ENCODE measurements at places on chromosomes 16 and 17. TPM values are rescaled to one million over a fixed set of nuclear protein-coding genes. Genes with fewer than 3 reads are reported as not detected.

CLEC10A gene
- total RNA-seq = 2.9 TPM

DBNDD1 gene
- total RNA-seq = 4.6 TPM

SKA2 gene
- total RNA-seq = 37.9 TPM

SMG1 gene
- 41.2 TPM for total RNA-seq

TOP2A gene
- 2.1 TPM for total RNA-seq

FNDC8 gene
- not detected for total RNA-seq

DNA sequence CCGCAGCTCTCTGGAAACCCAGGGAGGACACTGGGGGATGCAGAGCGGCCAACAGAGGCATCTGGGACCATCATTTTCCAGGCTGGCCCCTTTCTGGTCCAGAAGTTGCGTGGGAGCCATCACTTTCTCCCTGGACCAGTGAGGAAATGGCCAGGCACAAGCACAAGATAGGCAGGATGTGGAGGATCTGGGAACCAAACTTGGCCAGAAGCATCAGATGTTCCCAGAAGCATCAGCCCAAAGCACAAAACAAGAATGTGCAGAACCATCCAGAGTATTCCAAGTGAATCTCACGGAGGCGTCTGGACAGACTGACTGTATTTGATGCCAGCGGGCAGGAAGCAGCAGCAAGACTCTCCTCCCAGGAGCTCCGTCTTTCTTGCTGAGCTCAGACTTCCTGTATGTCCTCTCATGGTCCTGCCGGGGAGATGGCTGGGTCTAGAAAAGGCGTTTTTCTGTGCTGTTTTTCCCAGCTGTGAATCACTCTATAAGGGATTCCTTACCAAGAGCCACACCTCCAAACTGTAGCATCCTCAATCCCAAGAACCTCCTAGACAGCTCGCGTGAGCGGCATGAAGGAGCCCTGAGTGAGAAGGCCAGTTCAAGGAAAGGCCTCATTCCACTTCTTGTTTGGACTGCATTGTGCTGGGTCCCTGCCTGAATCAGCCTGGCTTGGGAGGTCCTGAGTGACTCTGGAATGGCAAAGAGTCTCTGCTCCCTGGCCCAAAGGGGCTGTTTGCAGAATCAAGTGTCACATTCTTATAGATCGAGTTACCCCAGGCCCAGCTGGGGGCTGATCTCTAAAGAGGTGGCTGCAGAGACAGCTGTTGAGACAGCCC is 49.5 kb upstream of the MTSS2 start:
- H3K4me3 ChIP-seq = no peak overlapping the region
- H3K27me3 ChIP-seq = no peaks in the 10 kb centered on the region
- H3K27ac ChIP-seq = peak overlapping the region; percentile 96

GRCh38 chr17:17836818-17837379 is at the start of gene SREBF1:
Gene SREBF1 (minus strand): TSS chr17:17836986. CDS start chr17:17836817, 169 bp downstream.
- H3K27me3 ChIP-seq = no peaks in the 10 kb centered on the region
- DNase-seq = peak; percentile 69
- peak within 1 kb of the TSS; percentile 100 for H3K27ac ChIP-seq
- peak within 1 kb of the TSS; percentile 89 for H3K4me3 ChIP-seq

DNA sequence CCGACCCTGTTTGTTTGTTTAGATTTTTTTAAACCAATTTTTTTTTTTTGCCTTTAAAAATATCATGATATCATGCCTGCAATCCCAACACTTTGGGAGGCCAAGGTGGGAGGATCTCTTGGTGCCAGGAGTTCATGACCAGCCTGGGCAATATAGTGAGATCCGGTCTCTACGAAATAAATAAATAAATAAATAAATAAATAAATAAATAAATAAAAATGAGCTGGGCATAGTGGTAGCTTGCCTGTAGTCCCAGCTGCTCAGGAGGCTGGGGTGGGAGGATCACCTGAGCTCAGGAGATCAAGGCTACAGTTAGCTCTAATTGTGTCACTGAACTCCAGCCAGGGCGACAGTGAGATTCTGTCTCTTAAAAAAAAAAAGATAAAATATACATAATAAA is 8.1 kb upstream of the IGF2BP1 start:
- H3K4me3 ChIP-seq = no peak overlapping the region
- H3K4me1 ChIP-seq = no peaks in the 10 kb centered on the region
- peaks cover 100% of the 10 kb centered on the region for H3K27me3 ChIP-seq
- H3K27ac ChIP-seq = no peak overlapping the region
- H3K36me3 ChIP-seq = no peaks in the 10 kb centered on the region

- no peak overlapping the region for H3K27ac ChIP-seq
- H3K36me3 ChIP-seq = no peaks in the 10 kb centered on the region
- H3K4me3 ChIP-seq = no peak overlapping the region
- DNase-seq = peak; percentile 53
- peaks cover 5% of the 10 kb centered on the region for H3K4me1 ChIP-seq
Observed at GRCh38 chr17:48678141-48678971, 44.0 kb downstream of the PRAC1 start.

GRCh38 chr17:80270104-80270503 is 9.5 kb downstream of the RNF213 start:
- H3K4me1 ChIP-seq = peaks cover 9% of the 10 kb centered on the region
- H3K36me3 ChIP-seq = peaks cover 43% of the 10 kb centered on the region
- no peak overlapping the region for H3K4me3 ChIP-seq
- no peaks in the 10 kb centered on the region for H3K27me3 ChIP-seq
